ENCODE measurements at places on chromosomes 1 and 21. TPM values are rescaled to one million over a fixed set of nuclear protein-coding genes. Genes with fewer than 3 reads are reported as not detected.

The NAXE gene
- total RNA-seq: 115 TPM

GRCh38 chr1:156957634-156958033 is 37.2 kb downstream of the LRRC71 start:
- H3K4me1 ChIP-seq: no peaks in the 10 kb centered on the region
- no peak for DNase-seq
- H3K4me3 ChIP-seq: no peak overlapping the region
- no peak overlapping the region for H3K27ac ChIP-seq
- no peaks in the 10 kb centered on the region for H3K27me3 ChIP-seq

The LTN1 gene
- 29.2 TPM for total RNA-seq

DNA sequence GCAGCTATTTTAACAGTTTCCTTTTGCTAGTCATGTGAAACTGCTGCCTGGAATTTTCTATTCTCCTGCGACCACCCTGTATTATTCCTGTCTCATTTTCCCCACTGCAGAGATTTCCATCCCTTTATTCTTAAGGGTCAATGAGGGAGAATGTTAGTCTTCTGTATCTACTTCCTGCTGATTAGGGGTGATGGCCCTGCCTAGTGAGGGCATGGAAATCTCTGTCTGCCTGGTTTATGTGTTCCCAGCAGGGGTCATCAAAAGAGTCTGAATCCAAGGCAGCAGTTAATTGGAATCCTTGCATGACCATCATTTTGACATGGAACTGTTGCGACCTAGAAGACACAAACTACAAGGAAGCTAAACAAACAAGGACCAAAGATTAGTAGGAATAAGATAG is 325.2 kb downstream of the PLPP3 start:
- no peak overlapping the region for H3K4me3 ChIP-seq
- H3K4me1 ChIP-seq: peaks cover 2% of the 10 kb centered on the region
- H3K27me3 ChIP-seq: no peaks in the 10 kb centered on the region
- DNase-seq: no peak

The GORAB gene
- 26.2 TPM for total RNA-seq

The TSPAN1 gene
- total RNA-seq: 4.5 TPM

DNA sequence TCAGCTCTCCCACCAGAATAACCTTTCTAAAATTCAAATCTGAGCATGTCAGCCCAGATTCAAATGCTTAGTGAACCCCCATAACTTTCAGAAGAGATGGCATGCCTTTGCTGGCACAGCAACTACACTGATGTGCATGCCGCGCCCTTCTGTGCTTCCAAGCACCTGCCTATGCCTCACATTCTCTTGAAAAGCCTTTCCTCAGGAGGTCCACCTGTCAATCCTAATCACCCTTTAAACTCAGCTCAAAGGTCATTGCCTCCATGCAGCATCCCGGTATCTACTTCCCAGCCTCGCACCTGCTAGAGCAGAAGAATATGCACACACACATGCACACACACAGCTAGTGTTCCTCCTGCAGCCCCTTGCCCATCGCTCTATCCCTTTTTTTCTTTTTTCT is 5.2 kb upstream of the S100A2 start:
- peak overlapping the region; percentile 43 for H3K27ac ChIP-seq
- H3K4me3 ChIP-seq: no peak overlapping the region
- DNase-seq: no peak
- no peaks in the 10 kb centered on the region for H3K27me3 ChIP-seq

The CYP4Z1 gene
- total RNA-seq: not detected

GRCh38 chr1:53578358-53578757 is 119.2 kb downstream of the DMRTB1 start:
- no peak for DNase-seq
- no peaks in the 10 kb centered on the region for H3K36me3 ChIP-seq
- H3K27me3 ChIP-seq: peaks cover 15% of the 10 kb centered on the region
- peaks cover 2% of the 10 kb centered on the region for H3K4me1 ChIP-seq

DNA sequence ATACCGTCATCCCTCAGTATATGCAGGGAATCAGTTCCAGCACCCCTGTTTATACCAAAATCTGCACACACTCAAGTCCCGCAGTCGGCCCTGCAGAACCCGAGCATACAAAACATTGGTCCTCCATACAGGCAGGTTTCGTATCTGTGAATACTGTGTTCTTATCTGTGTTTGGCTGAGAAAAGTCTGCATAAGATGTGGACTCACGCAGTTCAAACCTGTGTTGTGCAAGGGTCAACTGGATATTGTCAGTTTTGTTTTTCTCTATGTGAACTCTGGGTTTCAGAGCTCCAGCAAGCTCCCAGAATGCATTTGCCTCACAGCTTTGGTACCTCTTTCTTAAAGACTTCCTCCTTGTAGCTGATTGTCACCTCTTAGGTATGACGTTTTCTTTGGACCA is 100.6 kb downstream of the NR5A2 start:
- H3K4me3 ChIP-seq: no peak overlapping the region
- H3K27ac ChIP-seq: no peak overlapping the region
- H3K4me1 ChIP-seq: peaks cover 18% of the 10 kb centered on the region

The KCNN3 gene
- total RNA-seq: 0.36 TPM

The SLC5A3 gene
- total RNA-seq: 23.3 TPM

DNA sequence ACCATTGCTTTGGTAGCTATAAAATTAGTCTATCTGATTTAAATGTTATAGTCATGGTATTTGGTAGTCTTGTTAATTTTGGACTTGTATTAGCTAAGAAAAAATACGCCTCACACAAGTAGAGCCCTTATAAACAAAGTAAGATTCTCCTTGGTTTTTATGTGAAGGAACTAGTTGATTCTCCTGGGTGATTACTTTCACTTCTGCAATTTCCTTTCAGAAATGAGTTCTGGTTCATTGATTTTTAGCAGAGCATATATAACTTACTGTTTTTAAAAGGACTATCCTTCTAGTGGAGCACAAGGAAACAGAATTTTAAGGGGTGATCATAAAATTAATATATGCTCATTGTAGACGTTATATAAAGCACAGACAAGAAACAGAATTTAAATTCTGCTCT is 120.1 kb downstream of the BACH1 start:
- H3K36me3 ChIP-seq: no peaks in the 10 kb centered on the region
- H3K4me3 ChIP-seq: no peak overlapping the region
- H3K27ac ChIP-seq: no peak overlapping the region
- no peaks in the 10 kb centered on the region for H3K27me3 ChIP-seq
- no peak for DNase-seq

The PRDM16 gene
- 69.1 TPM for total RNA-seq

The TAL1 gene
- total RNA-seq: not detected

DNA sequence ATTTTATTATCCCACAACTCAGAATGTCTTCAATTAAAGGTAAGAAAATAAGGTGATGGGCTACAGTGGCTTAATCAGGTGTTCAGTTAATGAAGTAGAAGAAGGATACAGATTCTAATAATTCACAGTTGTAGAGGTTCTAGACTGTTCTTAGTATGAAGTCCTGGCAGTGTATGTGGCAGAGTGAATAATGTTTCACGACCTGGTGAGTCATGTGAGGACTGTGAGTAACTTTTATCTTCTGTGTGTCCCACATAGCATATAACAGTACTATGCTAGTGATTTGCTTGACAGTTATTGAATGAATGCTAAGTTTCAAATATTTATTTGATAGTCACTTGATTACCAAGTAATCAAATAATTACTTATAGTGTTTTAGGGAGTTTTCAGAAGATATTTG is 20.0 kb downstream of the SLC16A4 start:
- H3K36me3 ChIP-seq: no peaks in the 10 kb centered on the region
- H3K4me1 ChIP-seq: no peaks in the 10 kb centered on the region
- DNase-seq: no peak
- H3K4me3 ChIP-seq: no peak overlapping the region
- H3K27me3 ChIP-seq: no peaks in the 10 kb centered on the region
- H3K27ac ChIP-seq: no peak overlapping the region

DNA sequence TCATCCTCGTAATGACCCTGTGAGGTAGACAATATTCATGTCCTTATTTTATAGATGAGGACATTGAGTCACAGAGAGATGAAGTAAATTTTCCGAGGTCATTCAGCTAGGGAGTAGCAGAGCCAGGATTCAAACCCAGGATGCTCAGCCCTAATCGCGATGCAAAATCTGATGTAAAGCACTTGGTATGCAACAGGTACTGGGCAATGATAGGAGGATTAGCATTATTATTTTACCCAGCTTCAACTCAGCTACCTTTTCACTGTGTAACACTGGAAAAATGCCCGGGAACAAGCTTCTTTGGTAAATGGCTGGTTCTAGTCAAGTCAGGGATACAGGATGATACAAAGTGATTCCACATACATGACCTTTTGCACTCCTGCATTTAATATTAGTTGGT is 88.7 kb downstream of the ATP1A1 start:
- no peak for DNase-seq
- no peak overlapping the region for H3K4me3 ChIP-seq
- H3K27me3 ChIP-seq: no peaks in the 10 kb centered on the region
- no peaks in the 10 kb centered on the region for H3K36me3 ChIP-seq

DNA sequence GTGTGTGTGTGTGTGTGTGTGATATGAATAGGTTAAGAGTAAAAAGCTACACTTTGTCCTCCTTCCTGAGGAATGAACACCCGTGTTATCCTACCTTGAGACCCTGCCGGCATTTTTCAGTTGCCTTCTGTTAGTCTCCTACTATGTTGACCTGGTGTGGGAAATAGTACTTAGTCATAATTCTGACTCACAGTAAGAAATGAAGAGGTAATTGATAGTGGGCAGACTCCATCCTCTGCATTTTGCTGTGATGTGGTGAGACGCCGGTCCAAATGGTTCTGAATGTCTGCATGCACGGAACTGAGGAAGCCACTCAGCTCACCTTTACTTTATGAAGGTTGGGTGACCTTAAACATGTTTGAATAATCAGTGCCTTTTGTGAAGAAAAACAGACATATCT is 12.6 kb downstream of the CD101 start:
- no peaks in the 10 kb centered on the region for H3K27me3 ChIP-seq
- no peak overlapping the region for H3K4me3 ChIP-seq
- no peaks in the 10 kb centered on the region for H3K36me3 ChIP-seq
- DNase-seq: no peak
- peaks cover 16% of the 10 kb centered on the region for H3K4me1 ChIP-seq

- peaks cover 24% of the 10 kb centered on the region for H3K4me1 ChIP-seq
- no peak overlapping the region for H3K27ac ChIP-seq
- peaks cover 3% of the 10 kb centered on the region for H3K36me3 ChIP-seq
- H3K4me3 ChIP-seq: no peak overlapping the region
- no peak for DNase-seq
Measured at GRCh38 chr1:179709841-179710329, 33.2 kb upstream of the FAM163A start.
